Activated gamma-delta T cell (primary cell): ENCODE measurements at places on chromosomes 12 and 14.

- no peak for DNase-seq
These were observed 583.5 kb upstream of the ATP2B1 start for GRCh38 chr12:90292183-90292582.

- DNase-seq: no peak
These were observed 42.9 kb downstream of the ITPK1 start for GRCh38 chr14:93072659-93073357.

DNA sequence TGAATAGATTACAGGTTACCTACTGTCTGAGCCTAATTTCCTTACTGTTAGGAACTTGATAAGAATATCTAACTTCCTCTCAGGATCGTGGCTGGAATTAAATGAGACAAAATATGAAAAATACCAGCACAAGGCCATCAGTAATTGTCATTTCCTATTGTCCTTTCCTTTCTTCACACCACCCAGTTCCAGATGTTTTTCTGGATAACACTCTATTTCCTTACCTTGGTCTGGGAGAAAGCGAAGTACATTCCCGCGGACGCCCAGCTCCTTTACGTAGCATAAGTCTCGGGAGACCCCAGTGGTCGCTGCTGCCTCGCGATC, 376 bp downstream of the GDF3 start:
- DNase-seq: no peak

GRCh38 chr12:65524666-65525065, 246.2 kb downstream of the MSRB3 start:
- DNase-seq: no peak

- DNase-seq: no peak
These were observed 1024.9 kb downstream of the TMEM121 start for GRCh38 chr14:106551265-106551664.

- no peak for DNase-seq
These were observed 49.2 kb upstream of the PPP1R12A start for GRCh38 chr12:79983986-79984620.

GRCh38 chr14:63962906-63963305, 110.1 kb downstream of the SYNE2 start:
- no peak for DNase-seq

DNA sequence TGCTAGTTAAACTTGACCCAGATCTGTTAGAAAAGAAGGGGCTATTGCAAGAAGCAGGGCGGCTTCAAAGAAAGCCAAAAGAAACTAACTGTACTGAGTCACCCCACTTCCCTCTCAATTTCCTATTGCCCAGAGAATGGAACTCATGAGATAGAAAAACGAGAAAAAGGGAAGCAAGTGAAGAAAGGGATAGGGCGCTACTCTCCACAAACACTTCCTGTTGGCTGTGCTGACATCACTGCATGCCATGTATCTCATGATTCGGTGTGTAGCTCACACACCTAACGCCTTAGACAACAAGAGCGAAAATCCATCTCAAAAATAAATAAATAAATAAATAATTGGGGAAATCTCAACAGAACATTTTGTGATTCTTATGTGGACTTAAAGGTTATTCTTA, 13.0 kb upstream of the P2RX4 start:
- DNase-seq: no peak

GRCh38 chr12:47894068-47894467, 10.7 kb downstream of the VDR start:
- no peak for DNase-seq

DNA sequence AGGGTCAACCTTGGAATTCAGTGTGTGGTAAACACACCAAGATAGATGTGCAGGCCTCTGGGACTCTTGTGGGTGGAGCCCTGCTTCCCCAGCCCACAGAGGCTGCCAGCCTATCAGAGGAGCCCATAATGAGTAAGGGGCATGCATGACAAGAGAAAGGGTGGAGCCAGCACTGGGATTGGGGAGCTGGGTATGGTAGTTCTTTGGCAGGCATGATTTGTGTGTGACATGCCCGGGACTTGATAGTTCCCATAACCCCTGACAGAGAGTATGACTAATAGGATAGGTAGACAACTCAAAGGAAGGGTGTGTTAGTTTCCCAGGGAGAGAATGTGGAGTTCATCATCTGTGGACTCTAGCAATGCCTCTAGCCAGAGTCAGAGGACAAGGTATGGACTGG, 143.0 kb downstream of the EMP1 start:
- no peak for DNase-seq

DNA sequence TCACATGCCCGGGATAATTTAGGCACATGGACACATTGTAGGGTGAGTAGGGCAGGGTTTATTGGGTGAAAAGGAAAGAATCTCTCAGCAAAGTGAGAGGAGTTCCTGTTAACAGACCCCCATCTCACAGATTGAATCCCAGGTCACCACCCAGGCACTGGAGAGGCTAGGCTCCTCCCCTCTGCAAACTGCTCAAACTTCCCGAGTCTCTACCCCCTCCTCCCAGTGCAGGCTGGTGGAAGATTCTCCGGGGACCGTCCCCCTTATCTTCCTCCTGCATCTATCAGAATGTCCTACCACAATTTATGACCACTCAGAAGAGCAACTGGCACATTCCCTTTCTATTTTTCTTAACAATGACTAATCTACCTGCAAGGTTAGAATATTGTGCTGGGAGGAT, 126.0 kb downstream of the NTF3 start:
- DNase-seq: no peak

- DNase-seq: no peak
These were observed 19.1 kb upstream of the SYNE2 start for GRCh38 chr14:63833728-63834127.

DNA sequence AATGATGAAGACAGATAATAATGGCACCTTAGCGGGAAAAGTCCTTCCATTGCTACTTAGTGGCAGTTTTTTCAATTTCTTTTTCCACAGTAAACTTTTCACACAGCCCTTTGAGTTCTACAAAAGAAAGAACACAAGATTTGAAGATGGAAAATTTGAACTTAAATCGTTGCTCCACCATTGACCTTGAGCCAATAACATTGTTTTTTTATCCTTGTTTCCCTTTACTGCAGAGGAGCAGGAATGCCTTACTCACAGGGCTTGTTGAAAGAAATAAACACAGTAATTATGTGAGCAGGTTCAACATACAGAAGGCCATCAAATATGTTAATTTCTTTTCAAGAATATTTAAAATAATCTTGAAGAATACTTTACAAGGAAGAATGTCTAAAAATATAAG, 181.5 kb upstream of the KRR1 start:
- no peak for DNase-seq

DNA sequence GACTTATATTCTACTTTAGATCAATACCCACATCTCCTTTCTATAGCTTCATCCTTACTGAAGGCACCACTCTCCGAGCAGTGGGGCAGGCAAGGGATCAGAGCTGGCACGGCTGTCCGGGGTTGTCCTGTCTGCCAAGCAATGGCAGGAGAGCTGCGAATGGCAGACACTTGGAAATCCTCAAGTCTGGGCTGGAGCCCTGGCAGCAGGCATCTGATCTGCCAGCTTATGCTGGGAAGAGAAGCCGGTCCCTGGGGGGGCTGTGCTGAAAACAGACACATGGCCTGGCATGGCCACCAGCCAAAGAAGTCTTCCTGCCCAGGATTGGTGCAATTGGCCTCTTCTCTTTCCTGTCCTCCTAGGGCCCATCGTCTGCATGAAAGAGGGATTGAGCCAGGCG, 280.2 kb upstream of the PWP1 start:
- DNase-seq: no peak

DNA sequence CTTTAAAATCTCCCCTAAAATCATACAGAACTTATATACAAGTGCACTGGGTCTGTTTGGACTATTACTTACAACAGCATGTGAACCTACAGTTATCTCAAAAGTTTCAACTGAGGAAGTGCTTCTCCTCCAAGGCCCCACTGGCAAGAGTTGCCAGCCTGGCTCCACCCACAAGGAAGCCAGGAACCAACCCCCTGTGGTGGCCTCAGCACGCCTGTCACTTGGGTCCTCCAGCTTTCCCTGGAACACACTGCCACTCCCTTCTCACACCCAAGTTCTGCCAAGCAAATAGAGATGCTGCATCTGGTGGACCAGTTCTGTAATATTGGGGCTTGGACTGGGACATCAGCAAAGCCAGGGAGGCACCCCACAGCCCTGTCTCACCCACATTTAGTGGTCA, 115.4 kb downstream of the GCH1 start:
- DNase-seq: no peak

DNA sequence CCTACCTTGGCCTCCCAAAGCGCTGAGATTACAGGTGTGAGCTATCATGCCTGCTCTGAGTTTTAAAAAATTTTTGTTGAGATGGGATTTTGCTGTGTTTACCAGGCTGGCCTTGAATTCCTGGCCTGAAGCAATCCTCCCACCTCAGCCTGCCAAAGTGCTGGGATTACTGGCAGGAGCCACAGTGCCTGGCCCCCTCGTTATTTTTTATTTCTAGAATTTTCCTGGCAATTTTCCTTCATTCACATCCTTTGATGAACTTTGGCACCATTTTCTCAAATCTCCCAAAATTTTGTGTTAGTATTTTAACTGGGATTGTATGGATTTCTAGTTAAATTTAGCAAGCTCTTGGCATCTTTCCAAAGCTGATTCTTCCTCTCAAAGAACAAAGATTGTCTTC, 24.6 kb upstream of the SCARB1 start:
- DNase-seq: no peak

GRCh38 chr14:60485598-60486251, at the start of gene C14orf39:
Gene C14orf39, minus strand, starts transcription at chr14:60486063. Its CDS starts 985 bp downstream, at chr14:60485078.
- no peak for DNase-seq

DNA sequence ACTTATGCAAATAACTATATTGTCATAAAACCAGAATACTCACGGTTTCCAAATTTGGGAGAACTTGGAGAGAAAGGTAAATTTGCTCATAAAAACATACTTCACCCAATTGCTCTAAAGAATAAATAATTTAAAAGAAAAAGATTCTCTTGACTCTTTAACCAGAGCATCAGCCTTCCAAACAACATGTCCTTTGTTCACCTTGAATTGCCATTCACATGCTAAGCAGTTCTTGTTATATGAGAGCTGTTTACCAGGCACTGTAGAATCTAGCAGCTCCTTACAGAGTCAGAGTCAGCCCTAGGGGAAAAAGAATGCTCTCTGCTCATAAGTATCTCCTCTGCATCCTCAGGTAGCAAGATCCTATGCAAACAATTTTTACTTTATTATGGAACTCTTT, 10.2 kb downstream of the SLCO1A2 start:
- DNase-seq: no peak

- DNase-seq: no peak
These were observed 326.6 kb downstream of the PAWR start for GRCh38 chr12:79364197-79364596.

DNA sequence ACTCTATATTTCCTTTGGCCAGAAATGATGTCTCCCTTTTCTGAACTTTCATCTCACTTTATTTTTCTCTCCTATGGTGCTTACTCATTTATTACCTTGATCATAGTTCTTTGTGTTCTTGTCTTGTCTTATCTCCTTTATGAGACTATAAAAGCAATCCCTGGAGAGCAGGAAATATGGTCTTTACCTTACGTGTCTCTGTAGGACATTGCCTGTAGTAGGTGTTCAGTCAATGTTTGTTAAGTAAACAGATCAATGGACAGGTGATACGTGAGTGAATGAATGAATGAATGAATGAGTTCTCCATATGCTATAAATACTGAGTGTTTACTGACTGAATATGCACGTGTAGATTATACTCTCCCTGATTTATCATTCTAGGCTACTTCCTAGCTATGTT, 193.7 kb upstream of the HMGA2 start:
- DNase-seq: no peak

DNA sequence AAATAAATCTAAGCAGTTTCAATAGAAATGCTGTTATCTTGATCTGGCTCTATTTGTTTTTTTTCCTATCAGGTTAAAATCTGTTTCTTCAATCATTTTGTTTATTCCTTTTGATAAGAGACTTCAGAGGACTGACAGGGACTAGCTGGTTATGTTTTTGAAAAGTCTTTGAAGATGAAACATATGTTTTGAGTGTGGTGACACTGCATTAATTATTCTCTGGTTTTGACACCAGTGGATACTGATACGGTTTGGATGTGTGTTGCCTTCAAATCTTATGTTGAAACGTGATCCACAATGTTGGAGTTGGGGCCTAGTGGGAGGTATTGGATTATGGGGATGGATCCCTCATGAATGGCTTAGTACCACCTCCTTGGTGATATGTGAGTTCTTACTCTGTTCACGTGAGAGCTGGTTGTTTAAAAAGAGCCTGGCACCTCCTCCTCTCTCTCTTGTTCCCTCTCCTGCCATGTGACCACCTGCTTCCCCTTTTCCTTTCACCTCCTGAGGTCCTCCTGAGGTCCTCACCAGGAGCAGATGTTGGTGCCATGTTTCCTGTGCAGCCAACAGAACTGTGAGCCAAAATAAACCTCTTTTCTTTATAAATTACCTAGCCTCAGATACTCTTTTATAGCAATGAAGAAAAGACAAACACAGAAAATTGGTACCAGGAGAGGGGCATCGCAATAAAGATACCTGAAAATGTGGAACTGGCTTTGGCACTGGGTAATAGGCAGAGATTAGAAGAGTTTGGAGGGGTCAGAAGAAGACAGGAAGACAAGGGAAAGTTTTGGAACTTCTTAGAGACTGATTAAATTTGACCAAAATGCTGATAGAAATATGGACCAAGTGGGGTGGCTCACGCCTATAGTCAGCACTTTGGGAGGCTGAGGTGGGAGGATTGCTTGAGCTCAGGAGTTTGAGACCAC, 23.0 kb downstream of the RASSF3 start:
- DNase-seq: no peak

DNA sequence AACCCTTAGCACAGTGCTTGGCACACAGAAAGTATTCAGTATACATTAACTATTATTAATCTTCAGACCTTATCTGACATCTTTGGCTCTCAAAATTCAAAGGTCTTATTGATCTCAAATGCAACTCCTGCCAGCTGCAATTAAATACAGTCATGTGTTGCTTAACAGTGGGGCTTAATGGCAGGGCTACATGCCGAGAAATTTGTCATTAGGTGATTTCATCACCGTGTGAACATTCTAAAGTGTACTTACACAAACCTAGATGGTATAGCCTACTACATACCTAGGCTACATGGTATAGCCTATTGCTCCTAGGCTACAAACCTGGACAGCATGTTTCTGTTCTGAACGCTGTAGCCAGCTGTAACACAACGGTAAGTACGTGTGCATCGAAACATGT, 156.3 kb upstream of the TMCC3 start:
- no peak for DNase-seq

GRCh38 chr12:116431677-116432300, 127.4 kb upstream of the MAP1LC3B2 start:
- no peak for DNase-seq

- no peak for DNase-seq
These were observed 10.6 kb downstream of the BBS10 start for GRCh38 chr12:76337583-76337982.

- DNase-seq: no peak
These were observed 126.4 kb downstream of the DUSP6 start for GRCh38 chr12:89225808-89226411.

DNA sequence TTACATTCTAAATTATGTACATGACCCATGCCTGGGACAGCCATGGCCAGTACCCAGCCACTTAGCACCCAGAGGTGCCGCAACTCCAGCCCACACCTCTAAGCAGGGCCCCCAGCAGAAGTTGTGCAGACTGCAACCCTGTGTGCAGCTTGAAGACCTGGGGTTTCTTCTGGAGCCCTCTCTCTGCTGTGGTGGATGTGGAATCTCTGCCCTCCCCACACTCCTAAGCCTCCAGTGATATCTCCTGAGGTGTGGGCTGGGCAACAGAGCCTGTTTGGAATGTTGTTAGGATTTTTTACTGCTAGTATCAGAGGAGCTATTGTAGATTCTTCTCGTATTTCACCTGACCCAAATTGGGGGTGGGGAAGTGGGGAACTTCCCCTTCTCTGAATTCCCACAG, 59.4 kb upstream of the TUNAR start:
- no peak for DNase-seq

GRCh38 chr12:54411391-54412241, 7.5 kb downstream of the ITGA5 start:
- DNase-seq: peak; percentile 20
